ENCODE measurements at places on chromosomes 4 and X. TPM values are rescaled to one million over a fixed set of nuclear protein-coding genes. Genes with fewer than 3 reads are reported as not detected.

Gene MAGEA2B
- not detected for total RNA-seq

Gene TMPRSS11A
- total RNA-seq: not detected

Gene CSN1S1
- not detected for total RNA-seq

Gene MFSD8
- total RNA-seq: 29.3 TPM

Gene SAGE1
- total RNA-seq: not detected

Gene NDST3
- total RNA-seq: not detected

DNA sequence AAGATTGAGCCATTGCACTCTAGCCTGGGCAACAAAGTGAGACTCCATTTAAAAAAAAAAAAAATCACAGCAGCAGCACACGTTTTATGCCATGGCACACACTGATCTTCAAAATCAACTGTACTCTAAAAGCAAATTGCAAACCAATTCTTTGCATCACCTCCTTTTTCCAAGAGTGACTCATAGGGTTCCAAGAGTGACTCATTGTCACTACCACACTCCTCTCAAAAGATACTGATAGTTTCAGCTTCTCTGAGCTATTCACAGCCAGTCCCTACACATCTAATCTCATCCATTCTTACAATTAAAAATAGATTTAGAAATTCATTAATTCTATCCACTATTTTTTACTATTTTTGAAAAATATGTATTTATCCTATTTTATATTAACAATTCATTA is 1494.9 kb upstream of the AGA start:
- H3K27ac ChIP-seq: no peak overlapping the region
- DNase-seq: no peak
- no peaks in the 10 kb centered on the region for H3K4me1 ChIP-seq
- H3K4me3 ChIP-seq: no peak overlapping the region
- no peaks in the 10 kb centered on the region for H3K36me3 ChIP-seq
- no peaks in the 10 kb centered on the region for H3K27me3 ChIP-seq

DNA sequence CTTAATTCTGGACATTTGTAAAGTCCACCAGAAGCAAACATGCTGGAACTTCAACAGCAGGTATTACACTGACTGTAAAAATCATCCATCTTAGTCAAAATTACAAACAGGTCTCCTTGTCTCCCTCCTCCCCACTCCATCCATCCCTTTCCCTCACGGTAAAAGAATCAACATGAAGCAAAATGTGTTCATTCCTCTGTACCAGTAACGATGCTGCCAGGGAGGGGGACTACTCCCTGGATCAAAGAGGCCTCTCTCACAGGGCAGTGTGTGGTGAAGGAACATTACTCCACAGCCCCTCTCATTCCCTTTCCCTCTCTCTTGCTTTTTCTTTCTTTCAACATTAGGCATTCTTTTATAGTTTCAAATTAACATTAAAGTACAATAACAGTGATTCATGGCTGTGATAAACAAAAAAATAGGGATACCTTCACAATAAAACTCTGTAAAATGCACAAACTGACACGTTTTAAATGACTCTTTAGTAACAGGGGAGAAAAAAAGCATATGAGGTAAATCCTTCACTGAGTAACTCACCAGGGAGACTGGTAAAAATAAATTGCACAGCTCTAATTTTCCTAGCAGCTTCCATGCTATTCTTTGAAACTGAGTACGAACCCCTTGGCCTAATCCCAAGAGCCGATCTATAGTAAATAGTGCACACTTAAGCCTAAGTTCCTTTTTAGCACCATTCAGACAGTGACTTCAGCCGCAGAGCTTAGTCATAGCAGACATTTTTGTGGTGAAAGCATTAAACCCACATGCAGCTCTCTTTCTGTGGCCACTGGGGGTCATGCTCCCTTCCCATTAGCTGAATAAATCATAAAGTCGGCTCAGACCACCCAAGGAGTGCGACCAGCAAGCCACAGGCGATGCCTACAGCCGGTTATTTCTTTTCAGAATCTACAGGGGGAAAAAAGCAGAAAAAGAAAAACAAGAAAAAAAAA is 215.6 kb upstream of the GYPA start:
- H3K27ac ChIP-seq: no peak overlapping the region
- H3K4me1 ChIP-seq: no peaks in the 10 kb centered on the region
- peak; percentile 51 for DNase-seq
- H3K27me3 ChIP-seq: no peaks in the 10 kb centered on the region

DNA sequence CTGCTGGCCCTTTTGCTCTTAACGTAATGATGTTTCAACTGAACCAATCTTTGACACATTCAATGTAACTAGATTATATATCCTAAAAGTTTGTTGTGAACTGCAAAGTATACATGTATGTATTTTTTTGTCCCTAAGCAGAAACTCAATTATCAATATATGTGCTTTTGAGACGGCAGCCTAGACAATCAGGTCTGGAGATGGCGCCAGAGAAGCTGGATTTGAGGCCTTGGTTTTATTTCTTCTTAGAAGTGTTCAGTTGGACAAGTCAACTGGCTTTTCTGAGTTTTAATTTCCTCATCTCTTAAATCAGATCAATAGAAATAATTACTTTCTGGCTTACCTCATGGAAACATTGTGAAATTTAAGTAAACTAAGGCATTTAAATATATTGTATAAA is 62.5 kb downstream of the DCAF8L1 start:
- no peak overlapping the region for H3K27ac ChIP-seq
- H3K36me3 ChIP-seq: no peaks in the 10 kb centered on the region
- H3K4me3 ChIP-seq: no peak overlapping the region
- no peaks in the 10 kb centered on the region for H3K4me1 ChIP-seq
- H3K27me3 ChIP-seq: no peaks in the 10 kb centered on the region

DNA sequence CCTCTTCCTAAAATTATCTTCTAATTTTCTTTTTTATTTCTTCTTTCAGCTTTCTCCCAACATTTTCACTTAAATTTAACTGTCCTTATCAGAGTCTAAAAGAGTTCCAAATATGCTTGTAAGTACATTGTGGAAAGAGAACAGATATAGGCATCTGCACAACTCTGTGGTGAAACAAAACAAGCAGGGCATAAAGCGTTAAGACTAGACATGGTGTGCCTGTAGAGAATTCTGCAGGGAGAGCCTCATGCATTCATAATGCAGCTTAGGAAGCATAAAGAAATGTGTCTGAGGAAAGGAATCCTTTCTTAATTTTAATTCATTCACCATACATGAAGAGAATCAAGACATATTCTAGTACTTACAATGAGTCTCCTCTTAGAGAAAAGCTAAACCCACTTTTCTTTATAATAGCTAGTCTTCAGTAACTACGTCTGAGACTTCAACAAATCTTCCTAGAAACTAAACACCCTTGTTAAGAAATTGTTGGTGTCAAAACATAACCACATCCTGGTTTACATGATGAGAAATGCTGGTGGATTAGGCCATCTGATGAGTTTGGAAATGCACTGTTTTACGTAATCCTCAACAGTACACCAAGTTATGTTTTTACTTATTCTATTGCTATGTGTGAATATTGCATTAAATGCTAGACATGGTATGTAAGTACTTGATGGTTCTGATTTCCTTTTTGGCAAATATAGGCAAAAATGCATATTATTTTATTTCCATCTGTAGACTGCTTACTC is 307.8 kb upstream of the GIMD1 start:
- H3K27ac ChIP-seq: no peak overlapping the region
- no peaks in the 10 kb centered on the region for H3K36me3 ChIP-seq
- H3K27me3 ChIP-seq: no peaks in the 10 kb centered on the region
- H3K4me1 ChIP-seq: no peaks in the 10 kb centered on the region

GRCh38 chr4:152594978-152595925 is 59.4 kb upstream of the FBXW7 start:
- H3K27ac ChIP-seq: no peak overlapping the region
- H3K36me3 ChIP-seq: no peaks in the 10 kb centered on the region
- H3K4me3 ChIP-seq: no peak overlapping the region
- no peaks in the 10 kb centered on the region for H3K27me3 ChIP-seq

DNA sequence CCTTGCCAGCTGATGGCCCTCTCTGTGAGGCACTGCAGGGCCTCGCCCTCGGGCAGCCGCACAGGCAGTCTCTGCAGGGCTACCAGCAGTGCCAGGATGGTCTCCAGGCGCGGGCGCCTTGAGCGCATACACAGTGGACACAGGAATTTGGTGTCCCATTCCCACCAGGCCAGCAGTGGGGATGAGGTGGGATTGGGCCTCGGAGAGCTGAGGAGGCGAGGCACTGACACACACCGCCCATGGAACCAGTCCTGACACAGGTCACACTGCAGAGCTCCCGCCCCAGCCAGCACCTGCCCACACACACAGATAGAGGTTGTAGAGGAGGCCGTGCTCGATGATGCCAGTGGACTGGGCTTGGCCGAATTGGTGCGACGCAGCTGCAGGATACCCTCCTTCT is 30.7 kb downstream of the KDM5C start:
- no peak for DNase-seq
- no peak overlapping the region for H3K4me3 ChIP-seq
- H3K27ac ChIP-seq: no peak overlapping the region
- H3K36me3 ChIP-seq: peaks cover 10% of the 10 kb centered on the region
- no peaks in the 10 kb centered on the region for H3K27me3 ChIP-seq

DNA sequence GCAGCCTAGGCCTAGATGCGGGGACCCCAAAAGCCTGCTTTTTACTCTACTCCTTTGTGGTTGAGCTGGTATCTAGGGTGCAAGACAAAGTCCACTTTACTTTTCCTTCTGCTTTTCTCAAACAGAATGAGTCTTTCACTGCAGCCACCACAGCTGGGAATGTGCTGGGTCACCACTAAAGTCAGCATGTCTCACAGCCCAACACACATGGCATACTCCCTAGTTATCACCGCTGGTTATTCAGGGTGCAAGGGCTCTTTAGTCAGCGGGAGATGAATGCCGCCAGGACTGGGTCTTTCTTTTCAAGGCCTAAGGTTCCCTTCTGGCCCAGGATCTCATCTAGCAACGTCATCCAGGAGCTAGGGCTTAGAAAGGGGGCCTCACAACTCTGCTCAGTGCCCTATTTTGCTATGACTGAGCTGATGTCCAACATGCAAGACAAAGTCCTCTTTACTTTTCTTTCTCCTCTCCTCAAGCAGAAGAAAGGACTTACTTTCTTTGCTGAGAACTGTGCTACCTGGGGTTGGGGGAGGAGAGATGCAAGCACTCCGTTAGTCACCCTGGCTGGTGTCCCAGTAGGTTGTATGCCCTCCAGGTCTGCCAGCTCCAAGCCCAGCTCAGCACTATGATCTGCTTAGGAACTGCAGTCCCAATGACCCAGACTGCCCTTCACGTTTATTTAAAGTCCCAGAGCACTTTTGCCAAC is 22.9 kb upstream of the STPG2 start:
- H3K27me3 ChIP-seq: no peaks in the 10 kb centered on the region
- no peaks in the 10 kb centered on the region for H3K36me3 ChIP-seq
- H3K27ac ChIP-seq: no peak overlapping the region
- peak; percentile 32 for DNase-seq
- no peak overlapping the region for H3K4me3 ChIP-seq

- H3K27ac ChIP-seq: no peak overlapping the region
- no peak for DNase-seq
- no peaks in the 10 kb centered on the region for H3K36me3 ChIP-seq
- no peak overlapping the region for H3K4me3 ChIP-seq
These were observed 23.6 kb upstream of the CBR4 start for GRCh38 chr4:169033660-169034059.

GRCh38 chrX:105101378-105101777 is 119.1 kb downstream of the TEX13A start:
- no peak overlapping the region for H3K27ac ChIP-seq
- H3K4me1 ChIP-seq: no peaks in the 10 kb centered on the region
- DNase-seq: no peak
- no peaks in the 10 kb centered on the region for H3K27me3 ChIP-seq
- H3K4me3 ChIP-seq: no peak overlapping the region
- H3K36me3 ChIP-seq: no peaks in the 10 kb centered on the region

- no peaks in the 10 kb centered on the region for H3K27me3 ChIP-seq
- H3K4me1 ChIP-seq: no peaks in the 10 kb centered on the region
- no peak overlapping the region for H3K4me3 ChIP-seq
These were observed 86.5 kb upstream of the CBLL2 start for GRCh38 chrX:22186165-22186564.

GRCh38 chrX:30702736-30703135 is 49.5 kb downstream of the GK start:
- no peaks in the 10 kb centered on the region for H3K36me3 ChIP-seq
- no peak for DNase-seq
- no peaks in the 10 kb centered on the region for H3K27me3 ChIP-seq
- H3K27ac ChIP-seq: no peak overlapping the region
- H3K4me1 ChIP-seq: no peaks in the 10 kb centered on the region

DNA sequence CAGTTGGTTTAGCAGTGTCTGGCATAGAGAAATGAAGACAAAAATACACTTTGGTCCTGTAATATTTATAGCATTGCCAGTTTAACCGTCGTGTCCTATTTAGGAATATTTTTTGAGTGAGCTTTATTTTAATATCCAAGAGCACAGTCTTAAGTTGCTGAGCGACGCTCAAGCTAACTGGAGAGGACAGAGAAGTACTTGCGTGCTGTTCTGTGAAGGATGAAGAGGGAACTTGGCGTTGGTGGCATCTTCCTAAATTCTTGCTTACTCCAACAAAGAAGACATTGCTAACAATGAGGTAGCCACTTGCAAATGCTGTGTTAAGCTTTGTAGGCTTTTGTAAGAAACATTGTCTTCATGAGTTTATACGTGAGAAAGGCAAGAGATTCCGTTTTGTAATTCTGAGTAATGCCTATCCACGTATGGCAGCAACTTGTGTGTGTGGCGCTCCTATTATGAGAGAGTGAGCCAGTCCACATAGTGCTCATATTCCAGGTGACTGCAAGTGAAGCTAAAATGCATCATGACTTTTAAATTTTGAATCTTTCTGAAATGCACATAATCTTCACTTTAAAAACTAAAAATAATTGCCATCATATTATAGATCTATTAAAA is 50.6 kb downstream of the SYNPO2 start:
- H3K4me1 ChIP-seq: peaks cover 14% of the 10 kb centered on the region
- peak overlapping the region; percentile 46 for H3K4me3 ChIP-seq
- no peaks in the 10 kb centered on the region for H3K36me3 ChIP-seq
- peak overlapping the region; percentile 36 for H3K27ac ChIP-seq
- no peak for DNase-seq

DNA sequence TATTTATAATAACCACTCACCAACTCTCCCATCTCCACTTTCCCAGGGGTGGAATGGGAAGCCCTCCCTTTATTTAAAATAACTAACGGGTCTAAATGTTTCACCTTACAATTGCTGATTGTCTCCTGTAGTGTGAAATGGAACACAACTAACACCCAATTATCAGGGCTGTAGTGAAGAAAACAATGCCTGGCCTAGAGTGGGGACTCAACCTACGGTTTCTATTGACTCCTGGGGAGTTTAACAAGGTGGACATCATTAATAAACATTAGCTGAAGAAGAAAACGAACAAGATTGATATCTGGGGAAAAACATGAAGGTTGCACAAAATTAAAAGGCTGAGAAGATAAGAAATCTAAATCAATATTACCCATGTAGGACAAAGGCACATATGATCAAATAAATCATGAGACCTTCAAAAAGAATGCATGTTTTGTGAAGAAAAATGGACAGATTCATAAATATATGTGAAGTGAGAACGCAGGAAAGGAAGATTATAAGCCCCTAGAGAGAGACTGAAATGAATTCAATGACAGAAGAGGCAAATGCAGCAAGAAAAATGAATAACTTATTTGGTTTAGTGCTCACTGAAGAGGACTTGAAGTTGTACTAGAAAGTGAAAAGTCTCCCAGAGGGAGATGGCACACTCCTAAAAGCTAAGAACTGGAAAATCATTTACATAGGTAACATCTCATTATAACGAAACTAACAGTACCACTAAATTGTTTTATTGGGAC is 593.0 kb upstream of the AADAT start:
- no peaks in the 10 kb centered on the region for H3K36me3 ChIP-seq
- no peak overlapping the region for H3K4me3 ChIP-seq
- H3K4me1 ChIP-seq: no peaks in the 10 kb centered on the region
- DNase-seq: no peak
- H3K27me3 ChIP-seq: no peaks in the 10 kb centered on the region
- H3K27ac ChIP-seq: no peak overlapping the region
